ENCODE measurements at places on chromosomes 11 and 22.

DNA sequence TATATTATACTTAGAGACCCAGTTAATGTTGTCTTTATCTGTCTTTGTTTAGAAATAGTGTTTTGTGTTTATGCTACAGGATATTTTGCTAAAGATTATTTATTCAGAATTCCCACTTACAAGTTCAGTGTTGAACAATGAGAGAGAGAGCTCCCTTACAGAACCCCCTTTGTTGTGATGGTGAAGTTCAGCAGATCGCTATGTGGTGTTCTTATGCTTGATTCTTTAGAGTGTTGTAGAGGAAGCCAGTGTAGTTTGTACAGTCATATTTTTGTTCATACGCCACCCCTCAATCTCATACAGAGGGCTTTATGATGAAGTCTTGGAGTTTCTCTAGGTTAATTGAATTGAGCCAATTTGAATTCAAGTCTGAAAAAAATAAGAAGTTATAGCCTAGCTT, 150.2 kb downstream of the TMEM135 start:
- DNase-seq: no peak

GRCh38 chr11:86672007-86672621, at the start of gene ME3:
TSS of gene ME3 (minus strand) at chr11:86672616.
- DNase-seq: no peak

DNA sequence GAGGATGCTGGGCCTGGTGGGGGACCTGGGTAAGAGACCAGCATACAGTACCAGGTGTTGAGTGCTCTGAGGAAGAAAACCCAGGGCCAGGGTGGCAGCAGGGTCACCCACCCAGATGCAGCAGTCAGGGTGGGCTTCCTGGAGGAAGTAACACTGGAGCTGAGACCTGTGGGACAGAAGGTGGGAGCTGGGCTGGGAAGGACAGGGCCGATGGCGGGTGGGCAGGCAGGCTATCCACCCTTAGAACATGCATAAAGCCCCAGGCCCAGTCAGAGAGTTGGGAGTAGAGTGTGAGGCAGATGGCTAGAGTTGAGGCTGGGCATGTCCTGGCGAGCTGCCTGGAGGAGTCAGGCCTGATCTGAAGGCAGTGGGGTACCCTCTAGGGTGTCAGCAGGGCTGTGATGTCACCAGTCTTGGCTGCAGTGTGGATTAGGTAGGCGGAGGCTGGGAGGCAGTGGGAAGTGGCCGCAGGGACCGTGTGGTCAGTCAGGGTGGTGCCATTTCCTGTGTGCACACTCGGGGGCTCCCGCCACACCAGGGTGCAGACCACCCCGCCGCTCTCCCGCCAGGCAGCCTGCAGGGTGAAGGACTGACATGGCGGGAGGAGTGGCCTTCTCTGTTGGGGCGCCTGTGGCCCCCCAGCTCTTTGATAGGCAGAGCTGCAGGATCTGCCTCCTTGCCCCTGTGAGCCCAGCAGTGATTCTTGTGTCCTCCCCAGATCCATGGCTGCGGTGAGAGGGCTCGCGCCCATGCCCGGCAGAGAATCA, 35.3 kb downstream of the IGHMBP2 start:
- no peak for DNase-seq

GRCh38 chr11:88886796-88887195, 179.0 kb downstream of the GRM5 start:
- DNase-seq: peak; percentile 11

- DNase-seq: peak; percentile 79
These were observed 841 bp upstream of the EIF4G2 start for GRCh38 chr11:10809373-10810160.

- DNase-seq: no peak
These were observed 77.8 kb downstream of the C11orf91 start for GRCh38 chr11:33622806-33623205.

DNA sequence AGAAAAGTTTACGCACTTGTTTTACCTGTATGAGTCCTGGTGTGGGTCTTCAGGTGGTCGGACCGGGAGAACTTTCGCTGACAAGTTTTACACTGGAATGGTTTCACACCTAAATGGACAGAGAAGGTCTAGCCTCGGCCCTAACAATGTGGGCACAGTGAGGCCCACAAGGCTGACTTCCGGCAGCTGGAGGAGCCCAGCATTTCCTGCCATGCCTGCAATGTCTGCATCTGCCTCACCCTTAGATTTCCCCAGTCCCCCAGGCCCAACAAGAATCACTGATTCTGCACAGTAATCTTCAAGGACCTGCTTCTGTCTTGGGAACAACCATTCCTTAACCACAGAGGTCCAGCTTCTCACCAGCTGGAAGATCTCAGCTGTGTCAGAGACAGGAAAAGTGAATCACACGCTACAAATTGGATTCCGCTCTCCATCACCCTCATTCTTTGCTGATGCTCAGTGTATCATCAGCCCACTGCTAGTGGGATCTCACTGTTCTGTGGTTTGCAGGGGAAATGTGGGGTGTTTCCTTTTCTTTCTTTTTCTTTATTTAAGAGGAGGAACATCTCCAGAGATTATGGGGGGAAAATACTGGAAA, 43.3 kb downstream of the WT1 start:
- DNase-seq: peak; percentile 35

GRCh38 chr11:104163100-104164027, 583 bp downstream of the PDGFD start:
- DNase-seq: no peak

DNA sequence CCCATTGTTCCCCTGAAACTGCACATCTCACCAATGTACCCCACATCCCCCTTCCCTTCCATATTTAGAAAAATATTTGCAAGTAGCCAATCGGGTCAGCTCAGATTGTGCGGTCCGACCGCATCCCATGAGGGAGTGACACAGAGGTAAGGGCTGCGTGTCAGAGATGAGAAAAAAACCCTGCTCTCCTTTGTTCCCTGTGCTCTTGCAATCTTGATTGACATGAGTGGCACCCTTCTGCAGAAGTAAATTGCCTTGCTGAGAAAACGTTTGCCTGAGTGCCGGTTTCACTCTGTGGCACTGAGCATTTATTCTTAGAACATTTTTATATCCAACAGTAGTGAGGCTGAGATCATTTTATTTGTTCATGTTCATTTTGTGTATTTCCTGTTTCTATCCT, 81.6 kb upstream of the CCDC90B start:
- no peak for DNase-seq

DNA sequence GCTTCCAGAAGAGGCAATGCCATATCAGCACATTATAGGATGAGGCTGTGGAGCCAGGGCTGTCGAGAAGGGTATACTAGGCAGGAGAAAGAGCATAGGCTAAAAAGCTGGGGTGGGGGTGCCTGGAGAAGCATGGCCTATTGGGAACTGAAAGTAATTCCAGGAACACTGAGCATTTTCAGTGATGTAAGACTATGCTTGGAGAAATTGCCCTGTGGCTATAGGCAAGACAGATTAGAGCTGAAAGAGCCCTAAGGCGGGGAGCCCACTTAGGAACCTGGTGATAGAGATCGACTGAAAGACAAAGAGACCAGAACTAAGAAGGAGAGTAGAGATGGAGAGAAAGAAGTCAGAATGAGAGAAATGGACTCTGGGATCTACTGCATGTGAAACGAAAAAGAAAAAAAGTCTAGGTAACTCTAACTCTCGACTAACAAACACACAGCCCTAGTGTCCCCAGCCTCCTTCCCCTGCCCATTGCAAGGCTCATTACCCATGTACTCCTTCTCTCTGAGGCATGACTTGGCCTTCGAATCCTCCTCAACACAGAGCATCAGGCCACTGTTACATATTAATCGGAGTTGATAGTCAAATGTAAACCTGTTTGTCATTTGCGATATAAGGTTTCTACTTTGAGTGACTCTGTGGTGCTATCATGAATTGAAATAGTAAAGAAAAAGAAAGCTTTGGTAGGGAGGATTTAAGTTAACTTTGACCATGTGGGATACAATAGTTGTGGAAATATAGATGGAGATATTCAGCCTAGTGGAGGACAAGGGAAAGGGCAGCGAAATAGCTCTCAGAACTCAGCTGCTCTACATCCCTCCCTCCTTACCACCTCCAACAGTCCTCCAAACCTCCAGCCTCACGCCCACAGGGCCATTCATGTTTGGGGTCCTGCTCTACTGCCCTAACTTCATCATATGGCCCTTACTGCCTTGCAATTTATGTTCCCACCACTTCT, 52.3 kb upstream of the BMAL1 start:
- no peak for DNase-seq

DNA sequence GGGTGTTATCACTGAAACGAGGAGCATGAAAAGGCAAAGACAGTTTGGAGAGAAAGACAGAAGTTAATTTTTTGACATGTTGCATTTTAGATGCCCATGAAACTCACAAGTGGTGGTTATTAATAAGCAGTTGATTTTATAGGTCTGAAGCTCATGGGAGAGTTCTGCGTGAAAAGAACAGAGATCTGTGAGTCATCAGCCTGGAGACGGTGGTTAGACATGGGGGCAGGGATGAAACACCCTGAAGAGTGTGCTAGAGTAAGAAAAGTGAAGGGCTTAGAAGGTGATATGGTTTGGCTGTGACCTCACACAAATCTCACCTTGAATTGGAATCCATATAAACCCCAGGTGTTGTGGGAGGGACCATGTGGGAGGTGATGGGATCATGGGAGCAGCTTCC, 289.1 kb upstream of the ISX start:
- no peak for DNase-seq

DNA sequence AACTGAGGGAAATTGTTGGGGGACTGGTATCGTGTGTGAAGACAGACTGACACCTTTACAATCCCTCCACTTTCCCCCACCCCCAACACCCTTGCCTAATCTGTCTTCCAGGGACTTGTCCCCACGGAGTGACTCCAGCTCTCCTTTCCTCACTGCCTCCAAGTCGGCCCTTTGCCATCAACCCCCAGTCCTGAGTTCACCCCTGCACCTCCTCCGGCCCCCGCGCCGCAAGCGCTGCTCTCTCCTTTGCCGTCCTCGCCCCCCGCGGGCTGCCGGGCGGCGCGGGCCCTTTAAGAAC, 183 bp upstream of the ABCG4 start:
- DNase-seq: no peak

DNA sequence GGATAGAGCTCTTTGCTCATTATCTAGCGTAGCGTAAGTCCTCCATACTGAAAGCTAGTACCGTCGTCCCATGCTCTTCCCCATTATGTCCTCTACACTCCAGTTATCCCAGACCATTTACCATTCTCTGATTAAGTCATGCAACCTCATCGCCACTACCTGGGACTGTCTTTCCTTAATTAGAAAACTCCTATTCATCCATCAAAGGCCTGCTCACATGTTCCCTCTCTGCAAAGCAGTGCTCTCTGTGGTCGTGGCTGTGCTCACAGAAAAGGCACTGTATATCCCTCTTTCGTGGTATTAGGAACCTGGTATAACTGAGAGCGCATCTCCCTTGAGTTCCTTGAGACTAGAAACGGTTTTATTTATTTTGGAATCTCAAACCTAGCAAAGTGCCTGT, 253.3 kb downstream of the KIRREL3 start:
- DNase-seq: no peak

DNA sequence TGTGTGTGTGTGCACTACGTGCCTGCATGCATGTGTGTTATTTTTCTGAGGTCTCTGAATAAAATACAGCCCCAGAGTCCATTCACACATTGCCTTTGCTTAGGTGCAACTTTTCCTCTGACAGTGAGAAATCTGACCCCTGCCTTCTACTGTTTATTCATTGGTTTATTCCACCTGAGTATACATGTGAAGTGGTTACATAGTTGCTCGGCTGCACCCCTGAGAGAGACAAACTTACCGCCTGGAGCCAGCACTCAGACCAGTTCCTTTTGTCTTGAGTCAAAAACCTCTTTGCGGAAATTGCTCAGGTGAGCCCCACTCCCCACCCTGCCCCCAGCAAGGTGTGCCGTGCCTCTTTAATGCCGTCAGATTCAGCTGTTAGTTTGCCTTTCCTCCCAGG, 363.6 kb downstream of the BRD1 start:
- DNase-seq: no peak

DNA sequence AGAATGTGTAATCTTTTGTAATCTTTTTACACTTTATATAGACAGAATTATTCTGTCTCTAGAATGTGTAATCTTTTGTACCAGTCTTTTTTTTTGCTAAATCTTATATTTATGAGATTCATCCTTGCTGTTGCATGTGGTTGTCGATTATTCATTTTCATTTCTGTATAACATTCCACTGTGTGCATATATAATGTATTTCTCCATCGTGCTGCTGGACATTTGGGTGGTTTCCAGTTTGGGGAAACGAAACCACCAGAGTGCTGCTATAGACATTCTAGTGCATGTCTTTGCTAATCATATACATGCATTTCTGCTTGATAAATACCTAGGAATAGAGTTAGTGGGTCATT, 146.5 kb downstream of the GRIK4 start:
- no peak for DNase-seq

GRCh38 chr11:16016468-16016829, 339.9 kb downstream of the SOX6 start:
- DNase-seq: no peak

- no peak for DNase-seq
These were observed 163.0 kb upstream of the CCDC179 start for GRCh38 chr11:23023319-23023718.

DNA sequence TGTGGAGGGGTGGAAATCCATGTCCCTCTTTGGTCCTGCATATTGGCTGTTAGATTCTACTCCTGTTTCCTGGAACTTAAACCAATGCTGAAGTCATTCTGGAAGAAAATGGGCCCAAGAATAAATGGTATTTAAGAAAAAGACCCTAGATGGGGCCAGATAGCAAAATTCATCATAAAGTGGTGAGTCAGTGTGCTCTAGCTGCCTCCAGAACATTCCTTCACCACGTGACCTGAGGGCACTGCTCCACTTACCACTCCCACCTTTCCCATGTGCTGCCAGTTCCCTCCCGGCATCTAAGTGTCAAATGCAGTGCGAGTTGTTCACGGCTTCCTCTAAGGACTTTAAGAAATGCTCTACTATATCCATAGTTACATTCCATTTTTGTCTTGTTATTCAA, 30.9 kb upstream of the NAP1L4 start:
- peak; percentile 74 for DNase-seq

DNA sequence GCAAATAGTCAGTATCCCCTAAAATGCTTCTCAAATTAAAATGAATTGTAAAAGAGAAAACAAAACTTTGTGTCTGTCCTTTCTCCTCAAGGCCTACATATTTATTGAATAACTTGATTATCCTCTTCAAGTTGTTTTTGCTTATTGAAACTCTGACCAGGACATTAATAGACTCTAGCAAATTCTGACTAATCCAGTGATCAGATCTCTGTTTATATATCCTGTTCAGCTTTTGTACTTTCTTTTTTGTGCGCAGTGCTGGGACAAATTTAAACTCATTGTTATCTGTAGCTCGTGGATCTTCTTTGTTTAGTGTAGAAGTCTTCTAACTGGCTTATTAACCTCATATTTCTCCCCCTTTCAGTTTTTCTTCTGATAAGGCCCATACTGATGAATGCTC, 139.9 kb upstream of the SORL1-AS1 start:
- no peak for DNase-seq

All from brain microvascular endothelial cell (primary cell).